Activated naive CD8-positive, alpha-beta T cell treated with anti-CD3 and anti-CD28 coated beads, Interleukin-2, amount 10 ng/mL, durations not matched to agents 7 days and 5 days (primary cell): ENCODE measurements at places on chromosomes 13 and 19. TPM values are rescaled to one million over a fixed set of nuclear protein-coding genes. Genes with fewer than 3 reads are reported as not detected.

DNA sequence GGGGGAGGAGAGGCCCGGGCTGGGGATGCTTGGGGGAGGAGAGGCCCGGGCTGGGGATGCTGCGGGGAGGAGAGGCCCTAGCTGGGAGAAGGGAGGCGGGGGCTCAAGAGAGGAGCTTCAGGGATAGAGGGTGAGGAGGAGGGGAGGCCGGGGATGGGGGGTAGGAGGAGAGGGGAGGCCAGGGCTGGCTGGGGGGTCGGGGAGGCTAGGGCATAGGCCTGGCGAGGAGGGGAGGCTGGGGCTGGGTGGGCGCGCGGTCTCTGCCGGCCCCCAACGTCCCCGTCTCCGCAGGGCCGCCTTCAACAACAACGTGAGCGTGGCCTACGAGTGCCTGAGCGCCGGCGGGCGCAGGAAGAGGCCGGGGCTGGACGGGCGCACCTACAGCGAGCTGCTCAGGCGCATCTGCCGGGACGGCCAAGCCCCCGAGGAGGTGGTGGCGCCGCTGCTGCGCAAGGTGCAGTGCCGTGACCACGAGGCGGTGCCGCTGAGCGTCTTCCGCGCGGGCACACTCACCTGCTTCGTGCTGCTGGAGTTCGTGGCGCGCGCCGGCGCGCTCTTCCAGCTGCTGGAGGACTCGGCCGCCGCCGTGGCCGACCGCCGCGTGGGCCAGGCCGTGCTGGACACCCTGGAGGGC is 11.4 kb downstream of the TPGS1 start:
- H3K27me3 ChIP-seq: no peaks in the 10 kb centered on the region
- H3K4me1 ChIP-seq: peaks cover 7% of the 10 kb centered on the region
- H3K36me3 ChIP-seq: peaks cover 6% of the 10 kb centered on the region
- H3K4me3 ChIP-seq: no peak overlapping the region

DNA sequence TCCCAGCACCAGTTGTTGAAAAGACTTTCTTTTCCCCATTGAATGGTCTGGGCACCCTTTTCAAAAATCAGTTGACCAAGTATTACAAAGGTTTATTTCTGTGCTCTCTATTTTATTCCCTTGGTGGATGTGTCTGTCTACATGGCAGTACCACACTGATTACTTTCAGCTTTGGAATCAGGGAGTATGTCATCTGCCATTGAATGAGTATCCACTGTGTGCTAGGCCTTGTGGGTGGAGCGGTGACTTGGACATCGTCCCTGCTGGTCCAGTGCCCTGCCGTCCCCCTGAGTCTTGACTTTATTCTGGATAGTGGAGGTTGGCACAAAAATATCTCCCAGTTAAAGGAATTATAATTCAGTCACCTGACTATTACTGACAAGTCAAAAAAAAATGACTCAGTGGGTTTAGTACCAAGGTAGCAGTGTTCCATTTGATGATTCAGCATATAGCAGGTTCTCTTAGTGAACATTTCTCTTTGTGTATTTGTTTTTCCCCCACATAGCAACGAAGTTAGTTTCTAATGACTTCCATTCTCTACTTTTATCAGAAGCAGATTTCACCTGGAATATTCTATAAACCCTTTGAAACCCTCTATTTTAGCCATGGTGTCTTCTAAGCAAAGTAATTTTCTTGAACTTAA is 3.9 kb downstream of the UPF3A start:
- no peak overlapping the region for H3K27ac ChIP-seq
- no peaks in the 10 kb centered on the region for H3K27me3 ChIP-seq
- H3K4me1 ChIP-seq: peaks cover 23% of the 10 kb centered on the region
- H3K36me3 ChIP-seq: peaks cover 41% of the 10 kb centered on the region

CFAP97D2 gene
- not detected for total RNA-seq

- H3K27me3 ChIP-seq: peaks cover 2% of the 10 kb centered on the region
- peaks cover 2% of the 10 kb centered on the region for H3K36me3 ChIP-seq
Measured at GRCh38 chr19:5503598-5503997, 48.4 kb downstream of the ZNRF4 start.

DNA sequence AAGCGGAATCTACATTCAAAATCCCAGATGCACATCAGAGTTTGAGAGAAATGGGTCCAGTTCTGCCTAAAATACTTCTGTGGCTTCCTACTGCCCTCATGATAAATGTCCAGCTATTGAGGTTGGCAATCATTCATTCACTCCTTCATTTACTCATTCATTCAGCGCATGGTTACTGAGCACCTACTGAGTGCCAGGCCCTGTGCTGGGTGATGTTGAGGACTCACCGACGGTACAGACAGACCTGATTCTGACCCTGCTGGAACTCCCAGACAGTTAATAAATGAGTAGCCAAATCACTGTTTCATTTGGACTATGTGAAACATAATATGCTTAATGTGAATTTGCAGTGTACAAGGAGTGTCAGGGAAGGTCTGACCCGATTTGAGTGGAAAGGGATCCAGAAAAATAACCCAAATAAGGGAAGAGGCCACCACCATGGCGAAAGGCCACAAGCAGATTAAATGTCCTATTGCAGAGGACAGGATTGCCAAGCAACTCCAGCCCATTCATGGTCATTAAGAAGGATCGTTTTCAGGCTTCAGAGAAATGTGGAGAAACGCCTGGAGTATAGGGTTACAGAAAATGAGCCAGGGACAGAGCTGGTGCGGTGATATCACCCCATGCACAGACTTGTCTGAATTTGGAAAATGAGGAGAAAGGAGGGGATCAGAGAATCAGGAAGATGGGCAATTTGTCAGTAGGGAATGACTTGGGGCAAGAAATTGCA is 20.5 kb downstream of the DYRK1B start:
- no peak overlapping the region for H3K27ac ChIP-seq
- H3K4me1 ChIP-seq: no peaks in the 10 kb centered on the region
- no peaks in the 10 kb centered on the region for H3K27me3 ChIP-seq
- H3K36me3 ChIP-seq: peaks cover 7% of the 10 kb centered on the region
- DNase-seq: no peak

PSG6 gene
- total RNA-seq: not detected

DNA sequence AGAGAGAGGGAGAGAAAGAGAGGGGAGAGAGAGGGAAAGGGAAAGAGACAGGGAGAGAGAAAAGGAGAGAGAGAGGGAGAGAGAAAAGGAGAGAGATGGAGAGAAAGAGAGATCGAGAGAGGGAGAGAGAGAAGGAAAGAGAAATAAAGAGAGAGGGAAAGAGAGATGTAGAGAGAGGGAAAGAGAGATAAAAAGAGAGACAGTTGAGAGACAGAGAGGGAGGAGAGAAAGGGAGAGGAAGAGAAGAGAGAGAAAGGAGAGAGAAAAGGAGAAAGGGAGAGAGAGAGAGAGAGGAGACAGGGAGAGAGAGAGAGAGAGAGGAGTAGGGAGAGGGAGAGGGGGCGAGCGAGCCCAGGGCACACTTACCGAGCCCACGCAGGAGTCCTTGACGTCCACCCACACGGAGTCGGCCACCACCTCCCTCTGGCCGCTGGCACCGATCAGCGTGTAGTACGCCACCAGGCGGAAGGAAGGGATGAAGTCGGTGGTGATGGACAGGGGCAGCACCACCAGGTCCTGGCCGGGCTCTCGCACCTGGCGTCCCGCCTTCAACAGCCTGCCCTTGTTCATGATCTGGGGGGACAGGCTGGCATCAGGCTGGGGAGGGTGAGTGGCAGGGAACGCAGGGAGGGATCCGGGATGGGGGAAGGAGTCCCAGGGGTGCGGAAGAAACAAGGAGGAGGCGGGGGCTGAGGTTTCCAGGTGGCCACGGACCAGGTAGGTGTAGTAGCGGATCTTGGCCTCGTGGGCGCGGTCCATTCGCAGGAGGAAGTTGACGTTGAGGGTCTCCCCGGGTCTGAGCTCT is 10.0 kb downstream of the C3 start:
- no peaks in the 10 kb centered on the region for H3K36me3 ChIP-seq
- peaks cover 11% of the 10 kb centered on the region for H3K4me1 ChIP-seq
- no peak for DNase-seq
- H3K27ac ChIP-seq: peak overlapping the region; percentile 80

DNA sequence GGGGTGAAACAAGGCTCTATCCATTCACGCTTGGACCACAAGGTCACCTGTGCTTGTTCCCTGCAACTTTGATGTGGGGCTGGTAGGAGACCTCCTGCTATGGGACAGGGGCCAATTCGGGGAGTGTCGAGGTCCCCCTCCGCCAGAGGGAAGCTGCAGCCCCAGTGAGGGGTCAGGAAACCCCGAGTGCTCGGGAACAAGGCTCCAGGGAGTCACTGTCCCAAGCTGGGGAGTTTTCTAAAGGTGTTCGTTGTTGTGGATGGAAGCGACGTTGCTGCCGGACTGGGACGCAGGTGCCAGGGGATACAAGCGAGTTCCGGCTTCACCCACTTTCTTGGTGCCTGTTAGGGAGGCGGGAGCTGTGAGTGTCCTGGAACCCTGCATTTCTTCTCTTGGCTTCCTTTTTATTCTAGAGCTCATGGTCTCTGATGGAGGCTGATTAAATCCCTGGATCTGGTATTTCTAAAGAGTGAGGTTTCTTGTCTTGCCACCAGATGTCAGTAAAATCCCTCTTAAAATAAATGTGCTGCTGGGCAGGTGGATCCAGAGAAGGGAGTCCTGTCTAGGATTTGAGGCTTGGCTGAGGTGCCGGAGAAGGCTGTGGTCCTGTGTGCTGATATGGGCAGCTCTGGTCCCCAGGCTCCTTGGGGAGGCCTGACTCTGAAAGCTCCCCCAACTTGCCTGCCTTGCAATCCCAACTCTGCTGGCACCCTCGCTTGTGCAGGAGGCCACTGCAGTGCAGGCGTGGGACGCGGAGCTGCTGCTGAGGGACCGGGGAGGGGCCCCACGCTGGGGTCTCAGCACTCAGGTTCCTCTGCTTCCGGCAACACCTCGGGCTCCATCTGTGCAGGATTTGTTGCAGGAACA is 153.9 kb downstream of the TEX29 start:
- H3K27ac ChIP-seq: no peak overlapping the region
- H3K4me1 ChIP-seq: no peaks in the 10 kb centered on the region
- DNase-seq: no peak

SPACA4 gene
- total RNA-seq: not detected

GPR183 gene
- total RNA-seq: 44.9 TPM

DNA sequence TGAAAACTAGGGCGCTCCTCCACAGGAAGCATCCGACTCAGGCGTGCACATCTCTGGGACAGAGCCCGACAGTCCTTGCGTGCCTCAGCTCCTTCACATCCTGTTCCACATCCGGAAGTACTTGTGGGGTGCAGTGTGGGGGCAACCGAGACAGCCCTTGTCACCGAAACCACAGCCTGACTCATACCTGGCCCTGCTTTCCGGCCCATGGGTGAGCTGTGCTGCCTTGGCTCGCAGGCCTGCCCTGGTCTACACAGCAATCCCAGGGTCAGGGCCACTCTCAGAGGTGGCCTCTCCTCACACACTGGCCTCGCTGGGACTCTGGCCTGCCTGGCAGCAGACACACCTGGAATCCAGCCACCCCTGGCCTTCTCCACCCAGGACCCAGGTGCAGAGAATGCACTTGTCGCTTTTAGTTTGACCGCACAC is 100.4 kb downstream of the STK24 start:
- peaks cover 53% of the 10 kb centered on the region for H3K4me1 ChIP-seq
- H3K4me3 ChIP-seq: peak overlapping the region; percentile 71
- peaks cover 54% of the 10 kb centered on the region for H3K36me3 ChIP-seq
- DNase-seq: peak; percentile 84
- peak overlapping the region; percentile 75 for H3K27ac ChIP-seq
- no peaks in the 10 kb centered on the region for H3K27me3 ChIP-seq

DDA1 gene
- 44.1 TPM for total RNA-seq

LILRB2 gene
- total RNA-seq: 0.55 TPM

- peak within 1 kb of the TSS; percentile 83 for H3K27ac ChIP-seq
- H3K27me3 ChIP-seq: no peaks in the 10 kb centered on the region
- peak within 1 kb of the TSS; percentile 88 for H3K4me3 ChIP-seq
- H3K36me3 ChIP-seq: peaks cover 9% of the 10 kb centered on the region
- peaks cover 18% of the 10 kb centered on the region for H3K4me1 ChIP-seq
Measured at GRCh38 chr19:4831304-4831978, at the start of gene TICAM1. Gene TICAM1 (minus strand): TSS chr19:4831712. CDS start chr19:4818377, 13,335 bp downstream.

- H3K4me1 ChIP-seq: no peaks in the 10 kb centered on the region
- no peak overlapping the region for H3K27ac ChIP-seq
- no peak overlapping the region for H3K4me3 ChIP-seq
- H3K36me3 ChIP-seq: no peaks in the 10 kb centered on the region
- no peaks in the 10 kb centered on the region for H3K27me3 ChIP-seq
Measured at GRCh38 chr13:35534343-35534742, 57.9 kb upstream of the MAB21L1 start.

DNA sequence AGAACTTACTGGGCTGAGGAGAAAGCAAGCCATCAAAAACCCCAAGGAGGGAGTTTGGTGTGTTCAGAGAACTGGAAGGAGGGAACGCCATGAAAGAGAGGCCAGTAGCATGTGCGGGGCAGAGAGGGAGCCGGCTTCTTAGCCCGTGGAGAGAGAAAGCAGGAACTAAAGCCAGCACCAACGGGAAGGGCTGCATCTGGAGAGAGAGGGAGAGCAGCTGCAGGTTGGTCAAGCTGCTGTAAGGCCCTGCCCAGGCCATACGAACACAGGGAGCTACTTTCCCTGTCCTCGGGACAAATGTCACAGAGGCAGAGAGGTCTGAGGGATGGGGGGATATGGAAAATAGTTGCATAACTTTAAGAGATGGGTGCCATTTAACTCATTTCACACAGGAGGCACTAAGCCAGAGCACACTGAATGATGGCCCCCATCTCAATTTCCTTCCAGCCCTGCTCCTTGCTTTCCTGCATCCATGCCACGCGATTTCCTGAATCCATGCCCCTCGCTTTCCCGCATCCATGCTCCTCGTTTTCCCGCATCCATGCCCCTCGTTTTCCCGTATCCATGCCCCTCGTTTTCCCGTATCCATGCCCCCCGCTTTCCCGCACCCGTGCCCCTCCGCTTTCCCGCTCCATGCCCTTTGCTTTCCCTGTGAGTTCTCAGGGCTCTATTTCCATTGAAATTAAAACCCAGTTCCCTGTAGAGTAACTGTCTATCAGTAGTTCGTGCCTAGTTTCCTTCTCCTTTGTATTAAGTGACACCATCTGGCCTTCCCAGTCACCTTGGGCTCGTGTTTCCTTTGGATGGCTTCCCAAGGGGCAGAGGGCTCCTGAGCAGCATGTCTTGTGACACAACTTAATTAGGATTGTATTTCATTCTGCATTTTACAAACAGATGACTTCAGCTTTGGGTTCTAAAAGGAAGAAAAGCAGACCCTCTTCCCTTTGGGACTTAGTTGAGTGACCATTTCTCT is 31.5 kb upstream of the TPT1 start:
- H3K27ac ChIP-seq: no peak overlapping the region
- no peak overlapping the region for H3K4me3 ChIP-seq
- H3K27me3 ChIP-seq: no peaks in the 10 kb centered on the region
- no peak for DNase-seq
- H3K4me1 ChIP-seq: peaks cover 23% of the 10 kb centered on the region

DNA sequence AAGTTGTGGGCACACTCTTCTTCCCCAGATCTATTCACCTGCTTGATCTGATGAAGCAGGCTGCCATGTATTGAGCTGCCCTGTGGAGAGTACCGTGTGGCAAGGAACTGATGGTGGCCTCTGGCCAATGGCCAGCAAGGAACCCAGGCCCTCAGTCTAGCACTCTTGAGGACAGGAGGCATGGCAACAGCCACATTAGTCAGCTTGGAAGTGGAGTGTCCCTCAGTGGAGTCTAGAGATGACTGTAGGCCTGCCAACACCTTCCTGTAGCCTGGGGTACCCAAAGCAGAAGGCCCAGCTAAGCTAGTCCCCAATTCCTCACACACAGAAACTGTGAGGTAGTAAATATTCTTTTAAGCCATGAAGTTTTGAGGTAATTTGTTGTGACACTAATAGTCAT is 412.5 kb downstream of the DACH1 start:
- DNase-seq: no peak
- no peak overlapping the region for H3K4me3 ChIP-seq
- no peaks in the 10 kb centered on the region for H3K36me3 ChIP-seq

SYT5 gene
- total RNA-seq: not detected

NLRP11 gene
- not detected for total RNA-seq

LIM2 gene
- total RNA-seq: not detected

- no peaks in the 10 kb centered on the region for H3K27me3 ChIP-seq
- H3K27ac ChIP-seq: no peak overlapping the region
- no peak for DNase-seq
- H3K36me3 ChIP-seq: no peaks in the 10 kb centered on the region
- no peaks in the 10 kb centered on the region for H3K4me1 ChIP-seq
Measured at GRCh38 chr13:76425935-76426334, 460.3 kb downstream of the KCTD12 start.

CBY2 gene
- not detected for total RNA-seq
